SW480 (cell line): ENCODE measurements at places on chromosomes 1 and 21.

DNA sequence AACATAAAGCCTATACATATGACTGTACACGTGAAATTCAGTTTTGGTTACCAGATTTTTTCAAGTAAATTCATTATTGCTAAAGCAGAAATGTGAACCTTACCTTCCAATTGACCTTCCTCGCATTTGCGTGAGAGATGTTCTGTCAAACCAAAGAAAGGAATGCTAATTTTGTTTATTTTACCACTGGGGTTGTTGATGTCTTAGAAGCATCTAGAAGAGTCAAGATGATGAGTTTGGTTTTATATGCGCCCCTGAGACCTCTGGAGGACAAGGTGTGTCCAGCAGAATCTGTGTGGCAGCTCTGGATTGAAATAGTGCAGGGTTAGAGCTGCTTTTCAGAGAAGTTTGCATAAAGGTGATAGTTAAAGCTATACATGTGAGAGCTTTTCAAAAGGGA, 48.4 kb downstream of the ZBTB40 start:
- no peak for DNase-seq

DNA sequence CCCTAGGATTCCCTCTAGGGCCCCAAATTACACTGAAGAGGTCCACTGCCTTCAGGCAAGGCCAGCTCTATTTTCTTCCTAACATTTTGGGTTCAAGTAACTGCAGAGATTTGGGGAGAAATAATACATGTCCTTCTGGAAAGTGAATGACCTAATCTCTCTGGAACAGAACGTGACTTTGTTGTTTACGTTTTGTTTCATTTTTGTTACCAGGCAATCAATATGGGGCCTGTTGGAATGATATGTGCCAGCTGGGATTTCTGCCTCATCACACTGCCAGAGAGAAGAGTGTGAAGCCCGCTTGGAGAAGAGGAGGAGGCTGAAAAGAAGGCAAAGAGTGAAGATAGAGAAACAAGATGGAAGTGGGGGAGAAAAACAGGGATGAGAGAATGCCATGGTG, 116.7 kb downstream of the FASLG start:
- no peak for DNase-seq

DNA sequence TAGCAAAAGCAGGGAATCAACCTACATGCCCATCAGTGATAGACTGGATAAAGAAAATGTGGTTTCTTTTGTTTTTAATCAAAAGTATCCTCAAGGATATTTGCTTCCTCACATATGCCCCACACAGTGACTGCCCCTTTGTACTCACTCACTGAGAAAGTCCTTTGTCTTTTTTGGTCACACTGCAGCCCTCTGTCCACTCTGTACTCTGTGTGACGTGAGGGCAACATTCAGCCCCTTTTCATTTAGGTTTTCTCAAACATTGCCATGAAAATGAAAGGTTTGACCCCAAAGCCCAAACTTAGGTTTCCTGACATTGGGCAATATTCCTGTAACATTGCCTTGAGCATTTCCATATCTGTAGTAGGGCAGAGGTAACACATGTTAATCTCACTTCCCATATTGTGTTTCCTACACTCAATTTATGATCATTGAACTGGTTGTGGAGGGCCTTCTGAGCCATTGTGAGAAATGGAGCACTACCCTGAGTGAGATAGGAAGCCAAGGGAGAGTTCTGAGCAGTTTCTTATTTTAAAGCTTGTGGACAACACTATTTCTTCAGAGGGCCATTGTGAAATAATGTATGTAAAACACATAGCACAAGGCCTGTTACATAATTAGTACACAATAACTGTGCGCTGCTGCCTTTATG, 501.9 kb upstream of the C1orf87 start:
- no peak for DNase-seq

DNA sequence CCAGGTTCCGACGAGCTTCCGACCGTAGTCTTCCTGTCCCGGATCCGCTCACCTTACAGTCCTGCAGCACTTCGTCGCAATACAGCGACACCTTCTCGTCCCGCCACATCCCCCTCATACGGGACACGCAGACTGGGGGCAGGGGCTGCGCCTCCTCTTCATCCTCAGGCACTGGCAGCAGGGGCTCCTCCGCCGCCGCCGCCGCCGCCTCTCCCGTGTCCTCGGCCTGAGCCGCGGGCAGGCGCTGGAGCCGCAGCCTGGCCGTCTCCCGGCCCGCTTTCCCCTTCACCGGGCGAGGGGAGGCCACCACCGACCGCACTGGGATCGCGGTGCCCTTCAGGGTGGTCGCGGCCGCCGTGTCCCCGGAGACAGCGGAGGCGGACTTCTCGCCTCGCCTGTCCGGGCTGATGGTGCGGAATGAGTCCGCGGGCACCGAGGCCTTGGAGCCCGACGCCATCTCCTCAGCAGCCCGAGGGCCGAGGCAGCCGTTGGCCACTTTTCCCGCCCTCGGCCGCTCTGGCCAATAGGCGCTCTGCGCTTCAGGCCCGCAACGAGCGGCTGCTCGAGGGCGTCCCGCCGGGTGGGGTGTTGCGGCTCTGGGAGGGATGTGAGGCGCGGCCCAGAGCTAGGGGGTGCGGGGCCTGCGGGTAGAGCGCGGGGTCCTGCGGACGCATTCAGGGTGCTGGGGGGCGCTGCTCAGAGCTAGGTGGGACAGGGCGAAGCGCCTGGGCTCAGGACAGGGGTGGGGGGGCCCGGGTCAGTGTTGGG, at the start of gene SHCBP1L:
TSS of gene SHCBP1L (minus strand) at position 490 of the 768 bp plus-strand sequence. CDS start at position 457, 33 bp downstream.
- DNase-seq = no peak

GRCh38 chr21:46227811-46228344, 696 bp downstream of the LSS start:
- no peak for DNase-seq

DNA sequence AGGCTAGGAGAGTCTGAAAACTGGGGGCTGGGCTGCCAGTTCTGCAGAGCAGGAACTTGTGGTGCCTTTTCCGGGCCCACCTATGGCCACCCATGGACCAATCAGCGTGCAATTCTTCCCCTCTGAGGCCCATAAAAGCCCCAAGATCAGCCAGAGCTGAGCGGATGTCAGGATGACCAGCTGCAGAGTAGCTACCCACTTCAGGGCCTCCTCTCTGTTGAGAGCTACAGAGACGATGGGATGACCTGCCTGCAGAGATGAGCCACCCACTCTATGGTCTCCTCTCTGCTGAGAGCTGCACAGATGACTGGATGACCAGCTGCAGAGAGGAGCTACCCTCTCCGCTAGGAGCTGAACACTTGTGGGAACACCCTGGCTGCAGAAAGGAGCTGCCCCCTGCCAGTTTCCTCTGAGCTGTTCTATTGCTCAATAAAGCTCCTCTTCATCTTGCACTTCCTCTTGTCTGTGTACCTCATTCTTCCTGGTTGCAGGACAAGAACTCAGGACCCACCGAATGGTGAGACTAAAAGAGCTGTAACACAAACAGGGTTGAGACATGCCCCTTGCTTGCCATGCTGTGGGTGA, 12.8 kb upstream of the AADACL4 start:
- DNase-seq = no peak

DNA sequence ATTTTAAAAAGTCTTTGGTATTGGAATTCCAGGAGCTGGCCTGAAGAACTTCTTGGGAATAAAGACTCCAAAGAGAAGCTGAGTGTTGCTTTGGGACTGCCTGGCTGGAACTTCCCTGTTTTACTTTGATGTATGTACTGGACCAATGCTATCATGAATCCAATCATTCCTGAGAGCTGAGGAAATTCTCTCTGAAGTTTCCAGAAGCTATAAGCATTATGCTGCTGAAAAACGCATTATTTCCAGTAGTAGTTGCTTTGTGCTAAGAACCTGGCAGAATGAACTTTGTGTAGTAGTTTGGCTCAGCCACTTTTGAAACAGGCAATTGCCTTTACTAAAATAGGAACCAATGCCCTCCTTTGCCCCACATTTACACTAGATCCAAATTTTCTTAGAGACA, 260.7 kb downstream of the HLX start:
- no peak for DNase-seq

GRCh38 chr1:150072959-150073358, 5.4 kb downstream of the VPS45 start:
- peak; percentile 60 for DNase-seq

- DNase-seq = no peak
These were observed 9.1 kb upstream of the AGPAT3 start for GRCh38 chr21:43855955-43856354.

DNA sequence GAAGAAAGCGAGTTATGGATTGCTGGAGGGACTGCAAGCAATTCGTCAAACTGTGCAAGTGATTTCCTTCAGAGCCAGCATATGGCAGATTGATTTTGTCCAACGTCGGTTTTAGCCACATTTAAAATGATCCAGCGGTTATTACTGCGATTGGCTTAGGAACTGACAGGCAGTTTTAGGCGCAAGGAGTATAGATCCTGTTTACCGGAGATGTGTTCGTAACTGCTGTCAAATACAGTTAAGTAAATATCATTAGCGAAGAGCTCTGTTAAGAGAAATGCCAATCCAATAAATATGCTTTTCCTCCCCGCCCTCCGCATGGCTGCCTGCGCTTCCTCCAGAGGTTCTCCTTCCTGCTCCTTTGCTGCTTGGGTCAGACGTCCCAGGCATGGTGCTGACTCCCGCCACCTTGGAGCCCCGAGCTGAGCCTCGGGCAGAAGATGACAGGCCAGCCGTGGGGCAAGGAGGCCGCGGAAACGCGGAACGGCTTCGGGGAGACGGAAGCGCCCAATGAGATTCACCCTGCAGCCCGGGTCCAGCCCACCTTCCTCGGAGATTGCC, 9.4 kb upstream of the BARHL2 start:
- DNase-seq = no peak

DNA sequence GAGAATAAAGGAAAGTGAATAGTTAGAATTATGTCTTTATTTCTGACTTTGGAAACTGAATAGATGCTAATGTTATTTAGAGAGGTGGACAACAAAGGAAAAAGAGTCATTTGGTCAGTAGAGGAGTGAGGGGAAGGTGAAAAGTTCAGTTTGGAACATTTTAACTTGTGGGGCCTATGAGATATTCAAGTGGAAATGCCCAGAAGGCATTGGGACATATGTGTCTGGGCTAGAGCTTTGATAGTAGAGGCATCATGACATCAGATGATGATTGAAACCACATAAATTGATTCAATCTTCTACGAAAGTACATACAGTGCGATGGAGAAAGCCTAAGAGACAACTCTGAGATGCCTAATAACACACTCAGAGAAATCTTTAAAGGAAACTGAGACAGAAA, 151.7 kb upstream of the COL11A1 start:
- DNase-seq = no peak

DNA sequence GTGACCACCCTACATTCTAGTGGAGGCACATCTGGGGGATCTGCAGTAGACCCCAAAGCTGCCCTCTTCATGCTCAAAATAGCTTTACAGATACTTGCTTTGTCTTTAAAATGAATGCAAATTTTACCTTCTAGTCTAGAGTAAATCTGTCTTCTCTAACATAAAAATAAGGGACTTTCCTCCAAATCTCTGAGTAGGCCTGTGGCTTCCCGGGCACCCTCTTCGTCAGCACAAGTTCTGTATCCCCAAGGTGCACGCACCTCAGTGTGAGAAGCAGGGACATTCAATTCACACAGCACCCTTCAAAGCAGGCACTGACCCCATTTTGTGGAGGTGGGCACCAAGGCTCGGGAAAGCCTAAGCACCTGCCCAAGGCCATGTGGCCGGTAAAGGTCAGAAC, 19.0 kb downstream of the MEF2D start:
- DNase-seq = no peak

- no peak for DNase-seq
These were observed 859 bp upstream of the ANGPTL1 start for GRCh38 chr1:178871551-178872320.

DNA sequence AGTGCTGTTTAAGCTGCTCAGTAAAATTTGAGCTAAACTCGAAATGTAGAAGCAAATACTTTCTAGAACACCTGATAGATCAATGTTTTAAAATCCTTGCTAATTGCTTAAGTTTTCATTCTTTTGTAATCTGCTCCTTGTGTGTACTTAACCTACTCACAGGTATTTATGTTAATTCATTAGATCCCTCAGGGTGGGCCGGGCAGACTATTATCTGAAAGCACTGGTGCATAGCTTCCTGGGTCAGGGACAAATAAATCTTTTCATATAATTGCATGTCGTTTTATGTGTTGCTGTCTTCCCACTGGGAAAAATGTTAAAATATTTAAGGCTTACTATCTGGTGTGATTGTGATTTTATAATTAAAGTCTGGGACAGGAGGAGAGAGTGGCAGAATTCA, 440.5 kb downstream of the SMYD3 start:
- no peak for DNase-seq

- no peak for DNase-seq
These were observed 272.5 kb downstream of the SIPA1L2 start for GRCh38 chr1:232357416-232357815.

DNA sequence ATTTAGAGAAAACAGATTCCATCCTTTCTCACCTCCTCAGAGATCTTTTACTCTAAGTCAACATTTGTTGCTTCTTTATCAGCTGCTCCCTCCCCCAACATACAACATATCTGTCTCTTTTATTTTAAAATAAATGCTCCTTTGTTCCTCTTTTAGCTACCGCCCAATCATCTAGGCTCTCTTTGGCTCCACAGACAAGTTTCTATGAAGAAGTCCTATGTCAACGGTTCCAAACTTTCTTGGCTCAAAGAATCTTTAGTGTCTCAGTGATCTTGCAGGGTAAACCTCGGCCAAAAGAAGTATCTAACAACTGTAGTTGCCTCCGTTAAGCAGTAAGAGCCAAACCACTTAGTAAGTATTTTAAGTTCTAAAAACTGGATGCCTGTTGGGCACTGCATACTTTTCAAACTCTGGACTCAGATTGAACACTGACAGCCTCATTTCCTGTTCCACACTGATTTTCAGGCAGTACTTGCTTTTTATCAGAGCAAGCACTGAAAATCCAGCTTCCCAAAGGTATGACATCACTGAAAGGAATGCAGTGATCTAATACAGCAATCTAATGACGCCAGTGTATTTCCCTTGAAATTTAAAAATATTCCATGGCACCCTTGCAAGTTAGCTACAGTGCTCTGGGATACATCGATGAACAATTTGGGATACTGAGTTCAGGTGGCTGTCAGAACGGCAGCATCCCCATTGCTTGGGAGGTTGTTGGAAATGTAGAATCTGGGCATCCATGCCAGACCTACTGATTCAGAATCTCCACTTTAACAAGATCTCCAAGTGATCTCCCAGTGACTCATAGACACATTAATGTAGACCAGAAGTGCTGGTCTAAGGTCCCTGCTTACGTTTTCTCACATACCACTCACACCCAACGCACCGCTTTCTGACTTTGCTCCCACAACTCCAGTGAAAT, 26.8 kb downstream of the EGLN1 start:
- DNase-seq = no peak

DNA sequence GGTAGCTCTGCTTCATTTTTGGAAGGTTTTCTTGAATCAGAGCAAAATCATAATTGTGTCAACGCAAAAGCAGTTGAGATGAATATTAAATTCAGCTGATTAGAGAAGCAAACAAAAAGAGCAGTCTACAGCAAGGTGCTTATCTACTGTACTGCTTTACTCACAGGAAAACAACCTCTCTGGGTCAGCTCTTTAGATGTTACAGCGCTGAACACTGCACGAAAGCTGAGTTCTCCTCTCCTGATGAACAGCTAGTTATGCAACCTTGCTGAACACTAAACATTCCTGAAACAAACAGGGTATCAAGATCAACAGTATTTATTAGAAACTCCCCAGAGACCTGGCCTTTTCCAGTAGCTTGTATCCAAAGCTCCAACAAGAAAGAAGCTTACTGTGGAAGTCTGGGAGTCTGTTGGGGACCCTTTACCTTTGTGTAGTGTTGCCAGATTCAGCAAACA, 41.3 kb downstream of the TBCE start:
- no peak for DNase-seq

GRCh38 chr1:147647796-147648633, 22.3 kb downstream of the ACP6 start:
- no peak for DNase-seq

- no peak for DNase-seq
These were observed 33.6 kb upstream of the FMN2 start for GRCh38 chr1:240058049-240058448.
